CD8-positive, alpha-beta memory T cell (primary cell): ENCODE measurements at places on chromosomes 6 and 20. TPM values are rescaled to one million over a fixed set of nuclear protein-coding genes. Genes with fewer than 3 reads are reported as not detected.

COX7A2 gene
- 504 TPM for total RNA-seq

RIMS1 gene
- total RNA-seq = not detected

SAPCD1 gene
- 7.0 TPM for total RNA-seq

GRCh38 chr20:33433465-33434234 is 9.9 kb downstream of the SNTA1 start:
- no peak for DNase-seq

GRCh38 chr6:36383606-36384005 is 3.9 kb downstream of the ETV7 start:
- no peak for DNase-seq

- DNase-seq = no peak
Measured at GRCh38 chr6:50927800-50928199, 109.1 kb downstream of the TFAP2B start.

- DNase-seq = no peak
Measured at GRCh38 chr20:47699818-47700217, 85.5 kb downstream of the SULF2 start.

DNA sequence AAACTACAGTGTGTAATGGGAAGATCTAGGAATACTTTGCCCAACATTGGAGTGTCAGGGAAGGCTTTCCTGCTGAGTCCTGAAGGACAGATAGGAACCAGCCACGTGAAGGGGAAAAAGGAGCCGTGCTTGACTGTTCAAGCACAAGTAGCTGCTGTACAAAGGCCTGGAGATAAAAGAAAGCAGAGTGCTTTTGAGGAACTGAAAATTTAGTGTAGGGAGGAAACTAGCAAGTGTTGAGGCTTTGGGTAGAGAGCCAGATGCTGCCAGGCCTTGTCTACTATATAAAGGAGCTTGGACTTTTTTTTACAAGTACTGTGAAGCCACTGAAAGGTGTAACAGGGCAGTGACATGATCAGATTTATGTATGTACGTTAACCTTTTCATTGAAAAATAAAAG is 39.0 kb downstream of the DSE start:
- no peak for DNase-seq

GRCh38 chr6:33904050-33904746 is 100.4 kb upstream of the MLN start:
- peak; percentile 59 for DNase-seq

GRCh38 chr6:118813775-118814174 is 80.2 kb upstream of the ASF1A start:
- no peak for DNase-seq

DNA sequence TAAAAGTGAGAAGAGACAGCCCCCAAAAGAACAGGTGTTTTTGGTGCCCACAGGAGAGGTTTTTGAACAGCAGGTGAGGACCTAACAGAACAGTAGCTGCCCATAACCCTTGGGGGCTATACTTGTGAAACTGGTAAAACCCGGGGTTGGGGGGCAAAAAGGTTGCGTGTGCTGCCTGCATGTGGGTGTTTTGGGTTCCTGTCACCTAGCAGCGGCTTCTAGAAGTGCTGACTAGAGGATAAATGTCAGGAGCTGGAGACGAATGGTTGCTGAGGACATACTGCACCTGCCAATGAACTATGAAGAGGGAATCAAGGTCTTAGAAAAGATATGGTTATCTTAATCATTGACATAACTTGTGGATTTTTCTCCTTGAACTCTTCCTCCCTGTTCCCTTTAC is 16.0 kb downstream of the TAF11 start:
- no peak for DNase-seq

DNA sequence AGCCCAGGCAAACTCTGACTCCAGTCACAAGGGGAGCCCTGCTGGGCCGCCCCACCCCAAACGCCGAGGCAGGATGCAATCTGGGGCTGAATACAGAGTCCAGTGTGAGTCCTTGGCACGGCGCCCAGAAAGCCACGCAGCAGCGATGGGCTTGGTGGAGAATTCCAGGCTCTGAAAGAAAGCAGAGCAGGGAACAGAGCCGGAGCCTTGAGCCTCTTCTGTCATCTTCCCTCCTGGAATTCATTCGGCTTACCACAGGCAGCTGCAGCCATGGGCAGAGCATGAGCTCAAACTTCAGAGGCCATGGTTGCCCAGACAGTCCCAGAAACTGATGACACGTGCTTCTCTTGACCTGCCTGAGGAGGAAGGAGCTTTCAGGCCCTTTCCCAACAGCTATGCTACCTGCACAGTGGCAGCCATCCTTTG is 441.1 kb upstream of the JARID2 start:
- no peak for DNase-seq

- no peak for DNase-seq
Measured at GRCh38 chr6:156281266-156281665, 495.9 kb upstream of the ARID1B start.

GRCh38 chr20:40502576-40502975 is 186.5 kb downstream of the MAFB start:
- DNase-seq = no peak
